ENCODE measurements at places on chromosomes 7 and 10. TPM values are rescaled to one million over a fixed set of nuclear protein-coding genes. Genes with fewer than 3 reads are reported as not detected.

GRCh38 chr7:137546671-137547070, 203.1 kb upstream of the PTN start:
- H3K36me3 ChIP-seq = no peaks in the 10 kb centered on the region
- H3K4me3 ChIP-seq = no peak overlapping the region
- H3K4me1 ChIP-seq = no peaks in the 10 kb centered on the region
- H3K27ac ChIP-seq = no peak overlapping the region

GRCh38 chr7:93117327-93117726, 452 bp downstream of the SAMD9 start:
- no peak for DNase-seq
- peak overlapping the region; percentile 79 for H3K4me3 ChIP-seq
- H3K4me1 ChIP-seq = peaks cover 41% of the 10 kb centered on the region
- peaks cover 16% of the 10 kb centered on the region for H3K36me3 ChIP-seq

DNA sequence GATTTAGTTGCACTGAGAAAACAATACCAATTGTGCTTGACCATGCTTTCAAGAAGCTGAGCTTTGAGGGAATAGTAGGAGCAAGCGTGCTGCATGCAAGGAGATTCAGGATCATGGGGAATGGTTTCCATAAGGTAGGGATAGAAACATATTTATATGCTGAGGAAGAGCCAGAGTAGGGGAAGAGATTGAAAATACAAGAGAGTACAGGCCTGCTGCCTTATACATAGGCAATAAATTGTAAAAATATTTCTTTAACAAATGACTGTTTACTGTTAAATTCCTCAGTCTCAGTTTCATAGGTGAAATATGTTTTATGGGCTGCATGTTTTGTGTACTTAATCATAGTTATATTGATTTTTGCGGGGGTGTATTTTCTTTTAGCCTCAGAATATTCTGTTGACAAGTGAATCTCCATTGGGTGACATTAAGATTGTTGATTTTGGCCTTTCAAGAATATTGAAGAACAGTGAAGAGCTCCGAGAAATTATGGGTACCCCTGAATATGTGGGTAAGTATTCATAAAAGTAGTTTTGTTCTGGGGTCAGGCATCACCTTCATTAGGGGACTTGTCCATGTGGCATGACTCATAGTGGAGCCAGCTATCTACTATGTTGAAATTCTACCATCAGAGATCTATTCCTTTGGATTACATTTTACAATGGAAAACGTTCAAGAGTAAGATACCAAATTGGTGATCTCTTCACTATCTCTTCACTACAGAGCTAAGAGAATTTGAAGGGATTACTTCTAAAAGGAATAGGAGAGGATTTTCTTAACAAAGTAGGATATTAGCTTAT, 36.5 kb downstream of the STK17A start:
- DNase-seq = no peak
- H3K4me3 ChIP-seq = no peak overlapping the region
- H3K27ac ChIP-seq = no peak overlapping the region
- H3K4me1 ChIP-seq = peaks cover 54% of the 10 kb centered on the region

The MYH16 gene
- not detected for total RNA-seq

The EN2 gene
- not detected for total RNA-seq

DNA sequence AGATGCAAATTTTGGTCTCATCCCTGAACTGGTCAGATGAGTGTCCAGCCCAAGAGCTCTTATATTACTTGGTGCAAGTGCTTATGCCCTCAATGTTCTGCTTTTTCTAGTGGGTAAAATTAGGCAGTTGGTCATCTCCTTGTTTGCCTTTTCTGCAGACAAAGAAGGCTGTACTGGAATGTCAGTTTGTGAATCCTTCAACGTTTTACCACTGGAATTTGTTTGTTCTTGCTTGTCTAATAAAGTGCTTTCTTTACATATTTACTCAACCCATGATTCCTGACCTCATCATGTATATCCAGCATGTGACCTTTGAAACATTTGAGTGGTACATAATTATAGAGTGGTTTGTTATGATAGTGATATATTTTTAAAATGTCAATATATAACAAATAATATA, 232.2 kb upstream of the TEX47 start:
- H3K4me1 ChIP-seq = no peaks in the 10 kb centered on the region
- H3K27me3 ChIP-seq = peaks cover 11% of the 10 kb centered on the region
- DNase-seq = no peak
- no peak overlapping the region for H3K27ac ChIP-seq

The STAM gene
- total RNA-seq = 36.5 TPM

The SSC4D gene
- total RNA-seq = 0.60 TPM

- no peak overlapping the region for H3K4me3 ChIP-seq
- DNase-seq = no peak
- H3K4me1 ChIP-seq = peaks cover 21% of the 10 kb centered on the region
These were observed 2.9 kb upstream of the CDK14 start for GRCh38 chr7:90593205-90593604.

The KLLN gene
- 0.22 TPM for total RNA-seq

GRCh38 chr7:28678431-28678965, 266.2 kb downstream of the CREB5 start:
- no peak overlapping the region for H3K27ac ChIP-seq
- peaks cover 10% of the 10 kb centered on the region for H3K27me3 ChIP-seq
- no peak for DNase-seq
- no peaks in the 10 kb centered on the region for H3K36me3 ChIP-seq
- no peak overlapping the region for H3K4me3 ChIP-seq

The MYL7 gene
- not detected for total RNA-seq

The PTPRN2 gene
- total RNA-seq = 0.79 TPM

The NKX2-3 gene
- not detected for total RNA-seq

GRCh38 chr7:141838581-141838980, 2.7 kb downstream of the PRSS37 start:
- H3K4me3 ChIP-seq = no peak overlapping the region
- H3K4me1 ChIP-seq = no peaks in the 10 kb centered on the region
- no peaks in the 10 kb centered on the region for H3K27me3 ChIP-seq
- H3K27ac ChIP-seq = no peak overlapping the region

The IFIT1B gene
- not detected for total RNA-seq

DNA sequence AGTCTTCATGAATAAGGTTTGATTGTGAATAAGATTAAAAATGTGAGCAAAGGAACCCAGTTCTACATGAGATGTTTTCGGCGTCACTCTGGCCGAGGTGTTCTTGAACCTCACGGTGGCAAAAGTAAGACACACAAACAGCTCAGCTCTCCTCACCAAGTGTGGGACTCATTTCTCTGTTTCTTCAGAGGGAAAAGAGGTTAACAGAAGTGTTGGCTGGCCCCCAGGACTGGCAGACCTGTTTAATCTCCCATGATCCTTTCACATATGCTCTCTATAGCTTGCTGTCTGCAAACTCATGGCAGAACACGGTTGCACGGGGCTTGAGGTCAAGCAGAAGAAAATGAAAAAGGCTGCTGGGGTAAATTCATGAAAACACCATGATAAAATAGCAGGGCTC, 394.4 kb downstream of the CALN1 start:
- DNase-seq = no peak
- H3K4me1 ChIP-seq = no peaks in the 10 kb centered on the region
- H3K27ac ChIP-seq = no peak overlapping the region
- H3K36me3 ChIP-seq = no peaks in the 10 kb centered on the region

The MKI67 gene
- 217 TPM for total RNA-seq

GRCh38 chr7:77674878-77675277, 21.4 kb upstream of the RSBN1L start:
- no peak for DNase-seq
- no peak overlapping the region for H3K27ac ChIP-seq
- H3K27me3 ChIP-seq = no peaks in the 10 kb centered on the region
- no peak overlapping the region for H3K4me3 ChIP-seq
- no peaks in the 10 kb centered on the region for H3K4me1 ChIP-seq

GRCh38 chr10:93313798-93314197, 168.3 kb downstream of the MYOF start:
- H3K4me3 ChIP-seq = no peak overlapping the region
- H3K27ac ChIP-seq = no peak overlapping the region
- H3K27me3 ChIP-seq = no peaks in the 10 kb centered on the region
- DNase-seq = no peak
- H3K4me1 ChIP-seq = no peaks in the 10 kb centered on the region

DNA sequence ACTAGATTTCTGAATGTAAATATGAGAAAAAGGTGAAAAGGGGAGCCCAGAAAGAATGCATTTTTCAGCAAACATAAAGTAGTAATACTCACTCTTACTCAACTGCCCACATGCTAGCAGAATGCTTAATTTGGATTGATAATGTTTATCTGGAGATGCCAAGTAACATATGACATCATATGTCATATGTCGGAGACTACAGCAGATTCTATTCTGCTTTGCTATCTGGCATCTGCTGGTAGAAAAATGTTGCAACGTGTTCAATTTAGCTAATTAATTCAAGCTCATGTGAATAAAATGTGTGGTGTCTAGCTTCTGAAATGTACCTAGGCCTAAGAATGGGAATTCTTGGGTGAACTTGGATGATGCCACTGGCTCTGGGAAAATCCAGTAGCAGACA, 4.5 kb downstream of the BBIP1 start:
- peaks cover 21% of the 10 kb centered on the region for H3K4me1 ChIP-seq
- no peak for DNase-seq
- no peak overlapping the region for H3K4me3 ChIP-seq
- H3K27ac ChIP-seq = peak overlapping the region; percentile 23

The PTPRE gene
- 31.3 TPM for total RNA-seq

DNA sequence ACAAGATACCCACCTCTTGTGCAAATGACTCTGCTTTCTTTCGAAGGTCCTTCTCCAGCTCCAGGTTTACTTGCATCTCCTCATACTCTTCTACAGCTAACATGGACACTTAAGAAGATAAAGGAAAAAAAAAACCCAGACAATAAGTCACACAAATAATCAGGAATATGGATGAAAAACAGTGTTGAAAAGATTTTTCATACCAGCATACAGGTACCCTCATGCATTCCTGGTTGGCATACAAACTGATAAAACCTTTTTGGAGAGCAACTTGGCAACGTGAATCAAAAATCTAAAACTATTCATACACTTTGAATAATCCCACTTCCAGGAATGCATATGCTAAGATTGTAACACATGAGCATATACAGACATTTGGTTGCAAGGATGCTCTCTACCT, 60.1 kb downstream of the SHTN1 start:
- H3K27me3 ChIP-seq = peaks cover 24% of the 10 kb centered on the region
- no peaks in the 10 kb centered on the region for H3K36me3 ChIP-seq
- H3K4me3 ChIP-seq = no peak overlapping the region
- no peak overlapping the region for H3K27ac ChIP-seq
- H3K4me1 ChIP-seq = no peaks in the 10 kb centered on the region

DNA sequence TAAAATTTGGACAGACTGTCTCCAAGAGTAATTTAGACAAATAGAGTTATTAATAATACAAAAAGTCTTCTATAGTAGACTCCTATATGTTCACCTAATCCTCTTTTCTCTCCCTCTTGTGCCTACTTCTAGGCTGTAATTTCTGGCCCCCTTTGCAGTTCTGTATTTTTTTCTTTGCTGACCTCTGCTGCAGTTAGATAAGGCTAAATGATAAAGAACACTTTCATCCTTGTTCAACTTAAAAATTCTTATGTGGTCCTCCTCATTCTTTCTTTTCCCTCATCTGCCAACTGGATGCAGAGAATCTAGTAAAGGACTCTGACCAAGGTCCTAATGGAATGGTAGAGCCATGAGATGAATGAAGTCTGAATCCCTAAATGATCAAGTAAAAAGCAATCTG, 20.1 kb downstream of the GLCCI1 start:
- H3K36me3 ChIP-seq = peaks cover 14% of the 10 kb centered on the region
- peak overlapping the region; percentile 75 for H3K27ac ChIP-seq
- no peaks in the 10 kb centered on the region for H3K27me3 ChIP-seq
- DNase-seq = no peak

The WEE2 gene
- not detected for total RNA-seq

The ASAH2B gene
- 11.1 TPM for total RNA-seq

DNA sequence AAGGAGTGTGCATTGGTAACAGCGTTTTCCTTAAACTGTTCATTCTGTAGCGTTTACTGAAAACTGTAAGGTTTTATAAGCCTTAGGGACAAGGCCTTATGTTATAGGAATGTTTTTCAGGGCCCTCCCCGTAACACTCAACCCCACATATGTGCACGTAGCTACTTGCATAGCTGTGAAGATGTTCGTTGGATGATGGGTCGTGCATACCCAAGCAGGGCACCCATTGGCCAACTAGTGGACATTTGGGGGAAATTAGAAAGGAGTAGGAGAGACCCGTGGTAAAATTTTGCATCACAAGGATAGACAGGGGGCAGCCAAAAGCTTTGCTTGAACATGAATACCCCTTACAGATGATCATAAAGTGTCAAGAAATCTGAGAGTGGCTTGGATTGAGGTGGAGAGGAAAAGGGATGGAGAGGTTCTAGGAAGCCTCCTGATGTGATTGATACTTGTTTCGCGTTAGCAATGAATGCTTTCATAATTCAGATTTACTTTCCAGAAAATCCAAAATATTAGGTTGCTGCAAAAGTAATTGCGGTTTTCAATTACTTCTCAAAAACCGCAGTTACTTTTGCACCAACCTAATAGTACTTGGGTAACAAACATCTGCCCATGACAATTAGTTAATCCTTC, 878 bp downstream of the SEC61A2 start:
- H3K4me1 ChIP-seq = peaks cover 32% of the 10 kb centered on the region
- peak overlapping the region; percentile 87 for H3K4me3 ChIP-seq
- H3K27me3 ChIP-seq = no peaks in the 10 kb centered on the region
- peak overlapping the region; percentile 59 for H3K27ac ChIP-seq
- DNase-seq = peak; percentile 53
- peaks cover 6% of the 10 kb centered on the region for H3K36me3 ChIP-seq

- H3K36me3 ChIP-seq = no peaks in the 10 kb centered on the region
- no peak overlapping the region for H3K27ac ChIP-seq
- no peaks in the 10 kb centered on the region for H3K4me1 ChIP-seq
- no peak for DNase-seq
- no peak overlapping the region for H3K4me3 ChIP-seq
These were observed 15.4 kb upstream of the FRAT2 start for GRCh38 chr10:97349752-97350513.

DNA sequence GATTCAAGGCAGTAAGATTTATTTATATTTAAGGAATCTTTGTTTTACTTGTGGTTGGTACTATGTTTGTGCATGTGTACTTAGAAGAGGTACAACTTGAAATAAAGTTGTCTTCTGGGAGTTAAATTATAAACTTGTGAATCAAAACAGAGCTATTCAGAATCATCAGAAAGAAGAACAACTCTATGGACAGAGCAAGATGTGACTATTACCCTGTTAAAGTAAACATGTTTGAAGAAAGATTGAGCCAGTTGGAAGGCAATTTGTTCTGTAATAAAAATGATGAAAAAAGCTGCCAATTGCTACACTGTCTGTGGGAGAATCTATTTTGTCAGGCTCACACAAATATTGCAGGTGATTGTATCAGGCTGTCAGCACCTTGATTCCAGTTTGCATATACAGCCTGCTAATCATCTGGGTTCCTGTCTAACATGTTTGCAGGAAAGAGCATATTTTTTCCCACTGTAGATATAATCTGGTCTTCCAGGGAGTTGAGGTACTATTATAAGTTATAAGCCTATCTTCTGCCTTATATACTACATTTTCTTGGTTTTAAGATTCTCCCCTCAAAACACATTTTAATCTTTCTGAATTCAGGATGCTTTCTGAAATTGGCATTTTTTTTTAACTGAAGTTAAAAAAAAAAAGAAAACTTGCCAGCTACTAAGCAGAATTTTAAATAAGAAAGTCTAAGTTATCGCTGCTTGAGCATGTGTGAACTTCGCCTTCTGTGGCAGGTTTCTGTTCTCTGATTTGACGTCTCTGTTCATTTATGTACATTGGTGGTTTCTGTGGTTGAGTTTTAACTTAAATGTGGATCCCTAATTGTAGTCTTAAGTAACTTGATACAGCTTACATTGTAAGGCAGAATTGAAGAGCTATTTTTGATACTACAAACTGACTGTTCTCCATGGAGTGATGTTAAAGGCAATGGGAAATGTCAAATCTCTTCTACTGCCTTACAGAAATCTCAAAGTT, 46.0 kb downstream of the ZNRF2 start:
- H3K4me1 ChIP-seq = peaks cover 52% of the 10 kb centered on the region
- no peaks in the 10 kb centered on the region for H3K27me3 ChIP-seq
- peaks cover 13% of the 10 kb centered on the region for H3K36me3 ChIP-seq
- peak; percentile 24 for DNase-seq
- peak overlapping the region; percentile 79 for H3K4me3 ChIP-seq

All from activated T-cell treated with anti-CD3 and anti-CD28 coated beads, Interleukin-2, amount 50 U/mL, for 72 hours (primary cell).